Uterus (tissue), 4 donors: ENCODE measurements at places on chromosomes 1 and 21. TPM values are rescaled to one million over a fixed set of nuclear protein-coding genes. Genes with fewer than 3 reads are reported as not detected.

- no peak for DNase-seq
Observed at GRCh38 chr21:34522284-34522683, 10.3 kb upstream of the KCNE1 start.

- DNase-seq, result no peak
Observed at GRCh38 chr1:71399594-71399993, 318.8 kb upstream of the ZRANB2 start.

DNA sequence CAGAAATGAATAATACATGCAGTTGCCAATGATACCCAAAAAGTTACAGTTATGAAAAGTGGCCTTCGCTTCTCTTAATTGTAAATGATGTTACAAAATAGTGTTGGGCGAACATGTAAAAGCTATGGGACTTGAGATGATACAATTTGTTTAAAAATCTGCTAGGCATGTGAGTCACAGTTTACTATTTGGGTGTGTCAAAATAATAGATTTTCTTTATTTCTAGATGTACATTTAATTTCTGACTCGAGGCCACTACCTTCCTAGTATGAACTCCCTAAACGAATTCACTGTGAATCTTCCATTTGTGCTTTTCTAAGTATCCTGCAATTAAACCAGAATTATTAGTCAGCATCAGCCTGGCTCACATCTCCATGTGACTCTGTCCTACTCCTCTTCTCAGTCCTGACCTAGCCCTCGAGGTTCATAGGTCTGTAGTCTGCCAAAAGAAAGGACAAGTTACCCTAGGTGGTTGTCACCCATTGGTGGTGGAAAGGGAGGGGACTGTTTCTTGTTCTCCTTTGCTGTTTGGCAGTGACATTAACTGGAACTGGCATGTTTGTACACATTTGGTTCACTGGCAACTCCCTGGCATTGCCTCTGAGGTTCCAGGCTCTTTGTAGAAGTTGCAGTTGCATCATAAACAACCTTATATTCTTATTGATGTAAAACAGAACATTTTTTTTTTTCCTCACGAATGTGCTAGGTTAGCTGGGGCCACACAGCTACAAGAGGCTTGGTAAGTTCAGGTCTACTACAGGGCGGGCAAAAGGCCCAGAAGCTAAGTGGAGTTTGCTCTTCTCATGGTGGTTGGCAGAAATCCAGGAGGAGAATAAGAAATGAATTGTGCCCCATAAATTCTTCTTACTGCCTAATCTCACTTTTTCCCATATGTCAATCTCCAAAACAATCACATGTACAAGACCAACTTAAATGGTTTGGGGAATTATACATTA lies 746.5 kb upstream of the ADAMTS5 start:
- no peak for DNase-seq

GRCh38 chr21:32459972-32460371 lies 47.5 kb downstream of the EVA1C start:
- DNase-seq, result no peak

DNA sequence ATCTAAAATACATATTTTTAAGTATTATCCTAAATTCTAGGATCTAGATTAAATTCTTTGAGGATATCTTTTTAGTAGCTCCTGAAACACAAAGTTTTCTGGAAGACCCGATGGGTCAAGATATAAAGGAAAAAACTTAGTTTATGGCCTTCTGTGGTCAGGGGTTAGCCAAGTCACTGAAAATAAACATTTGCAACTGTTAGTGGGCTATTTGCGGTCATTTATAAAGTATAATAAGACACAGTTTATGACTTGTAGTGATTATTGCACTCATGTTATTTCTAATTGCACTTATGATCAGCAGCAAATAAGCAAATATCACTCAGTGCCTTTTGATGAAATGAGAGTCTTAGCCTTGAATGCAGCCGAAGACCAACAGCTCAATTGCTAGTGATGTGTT lies 183.3 kb downstream of the NFIA start:
- no peak for DNase-seq

- DNase-seq, result no peak
Observed at GRCh38 chr1:184497959-184498723, 111.3 kb downstream of the C1orf21 start.

DNA sequence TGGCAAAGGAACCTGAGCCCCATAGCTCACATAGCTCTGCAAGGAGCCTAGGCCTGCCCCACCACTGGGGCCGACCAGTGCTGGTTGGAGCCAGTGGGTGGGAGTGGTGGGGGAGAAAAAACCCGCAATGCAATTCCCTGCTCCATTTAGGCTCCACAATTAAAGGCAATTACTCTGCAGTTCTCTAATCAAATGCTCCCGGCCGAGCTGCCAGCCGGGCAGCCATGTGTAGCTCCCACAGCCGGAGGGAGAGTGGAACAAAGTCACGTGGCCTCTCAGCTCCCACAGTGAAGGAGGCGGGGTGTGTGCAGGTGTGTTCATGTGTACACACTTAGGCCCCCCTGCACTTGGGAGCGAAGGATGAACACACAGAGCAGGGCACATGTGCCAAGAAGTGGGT lies 81.6 kb downstream of the KIRREL1 start:
- no peak for DNase-seq

- DNase-seq, result no peak
Observed at GRCh38 chr21:22703521-22703920, 1705.3 kb downstream of the NCAM2 start.

DNA sequence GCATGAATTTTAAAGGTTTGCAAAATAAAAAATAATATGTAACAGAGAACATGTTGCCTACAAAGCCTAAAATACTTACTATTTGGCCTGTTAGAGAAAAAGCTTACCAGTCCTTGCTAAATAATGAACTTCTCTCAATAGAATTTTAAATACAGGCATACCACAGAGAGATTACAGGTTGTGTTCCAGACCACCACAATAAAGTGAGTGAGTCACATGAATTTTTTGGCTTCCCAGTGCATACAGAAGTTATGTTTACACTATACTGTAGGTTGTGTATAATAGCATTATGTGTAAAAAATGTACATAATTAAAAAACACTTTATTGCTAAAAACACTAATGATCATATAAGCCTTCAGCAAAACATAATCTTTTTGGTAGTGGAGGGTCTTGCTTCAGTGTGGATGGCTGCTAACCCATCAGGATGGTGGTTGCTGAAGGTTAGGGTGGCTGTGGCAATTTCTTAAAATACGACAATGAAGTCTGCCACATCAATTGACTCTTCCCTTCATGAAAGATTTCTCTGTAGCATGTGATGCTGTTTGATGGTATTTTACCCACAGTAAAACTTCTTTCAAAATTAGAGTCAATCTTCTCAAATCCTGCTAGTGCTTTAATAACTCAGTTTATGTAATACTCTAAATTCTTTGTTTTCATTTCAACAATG lies 48.6 kb downstream of the SCYL3 start:
- no peak for DNase-seq

DNA sequence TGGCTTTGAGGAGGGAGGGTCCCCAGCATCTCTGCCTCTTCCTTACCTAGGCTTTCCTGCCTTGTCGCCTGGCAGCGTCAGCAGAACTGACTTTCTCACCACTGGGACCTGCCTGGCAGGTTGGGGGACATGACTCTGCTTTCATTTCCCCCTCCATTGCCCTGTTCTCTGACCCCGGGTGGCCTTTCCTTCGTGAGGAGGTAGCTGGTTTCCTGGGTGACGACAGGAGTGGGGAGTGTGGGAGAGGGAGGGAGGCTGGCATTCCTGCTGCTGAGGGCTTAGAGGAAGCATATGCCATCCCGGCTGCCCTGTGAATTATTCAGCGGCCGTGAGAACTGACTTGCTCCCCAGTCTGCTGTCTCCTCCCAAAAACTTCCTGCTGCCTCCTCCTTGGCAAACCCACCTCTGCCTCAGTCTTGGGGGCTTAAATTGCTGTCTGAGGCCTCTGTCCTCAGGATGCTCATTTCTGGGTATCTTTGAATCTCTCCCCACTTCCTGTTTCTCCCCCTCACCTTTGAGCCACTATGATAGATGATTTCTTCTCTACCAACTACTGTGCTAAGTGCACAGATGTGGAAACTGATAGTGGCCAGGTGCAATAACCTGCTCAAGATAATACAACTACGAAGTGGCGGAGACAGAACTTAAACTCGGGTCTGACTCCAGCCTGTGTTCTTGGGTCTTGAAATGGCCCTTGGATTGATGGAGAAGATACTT lies 182.0 kb upstream of the CSF3R start:
- no peak for DNase-seq

GRCh38 chr1:160046494-160047110 lies 14.8 kb upstream of the PIGM start:
- DNase-seq, result peak; percentile 51

Gene SLC9C2
- total RNA-seq, result 0.83 TPM

DNA sequence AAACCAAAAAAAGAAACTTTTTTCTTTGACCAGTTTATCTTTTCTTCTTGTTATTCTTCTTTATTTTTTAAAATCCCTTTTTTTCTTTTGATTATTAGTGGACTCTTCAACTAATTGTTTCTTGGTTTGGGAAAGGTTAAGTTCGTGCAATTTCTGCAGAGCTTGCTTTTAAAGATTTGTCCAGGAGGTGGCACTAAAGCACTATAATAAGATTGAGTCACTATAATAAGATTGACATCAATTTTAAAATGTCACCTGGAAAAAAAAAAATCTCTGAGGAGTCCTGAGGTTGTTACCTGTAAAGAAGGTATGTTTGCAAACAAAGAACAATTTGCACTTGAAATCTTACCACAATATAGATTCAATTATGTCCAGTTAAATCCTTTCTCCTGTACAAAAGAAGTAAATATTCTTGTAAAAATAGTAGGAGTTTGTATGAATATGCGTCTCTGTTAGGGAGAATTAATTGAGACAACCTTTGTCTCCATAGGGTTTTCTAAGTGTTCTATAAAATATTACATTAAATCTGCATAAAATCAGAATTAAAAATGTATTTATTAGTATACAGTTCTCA lies 166.7 kb downstream of the ADGRL4 start:
- no peak for DNase-seq

DNA sequence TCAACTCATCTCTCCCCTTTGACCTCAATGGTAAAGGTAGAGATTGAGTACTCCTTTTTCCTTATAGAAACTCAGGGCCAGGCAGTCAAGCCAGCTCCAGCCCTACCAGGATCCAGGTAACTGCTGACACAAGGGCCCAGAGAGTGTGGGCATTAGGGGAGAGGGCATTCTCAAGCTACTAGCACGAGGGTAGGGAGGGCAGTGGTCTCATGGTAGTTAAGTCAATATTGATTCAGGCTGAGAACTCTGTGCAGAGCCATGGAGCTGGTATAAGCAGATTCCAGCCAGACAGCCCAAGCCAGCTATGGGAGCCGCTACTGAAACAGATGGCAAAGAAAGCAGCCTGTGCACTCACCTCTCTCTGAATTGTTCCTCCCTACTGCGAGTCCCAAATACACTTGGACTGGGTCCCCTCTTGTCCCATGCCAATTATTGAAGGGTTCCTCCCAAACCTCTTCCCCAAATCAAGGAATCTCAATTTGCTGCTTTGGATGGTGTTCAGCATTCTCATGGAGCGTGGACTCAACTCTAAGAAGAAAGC lies 2.8 kb downstream of the PI4KB start:
- no peak for DNase-seq

- DNase-seq, result no peak
Observed at GRCh38 chr1:28064064-28064463, 24.3 kb downstream of the EYA3 start.

Gene LCE3D
- not detected for total RNA-seq

DNA sequence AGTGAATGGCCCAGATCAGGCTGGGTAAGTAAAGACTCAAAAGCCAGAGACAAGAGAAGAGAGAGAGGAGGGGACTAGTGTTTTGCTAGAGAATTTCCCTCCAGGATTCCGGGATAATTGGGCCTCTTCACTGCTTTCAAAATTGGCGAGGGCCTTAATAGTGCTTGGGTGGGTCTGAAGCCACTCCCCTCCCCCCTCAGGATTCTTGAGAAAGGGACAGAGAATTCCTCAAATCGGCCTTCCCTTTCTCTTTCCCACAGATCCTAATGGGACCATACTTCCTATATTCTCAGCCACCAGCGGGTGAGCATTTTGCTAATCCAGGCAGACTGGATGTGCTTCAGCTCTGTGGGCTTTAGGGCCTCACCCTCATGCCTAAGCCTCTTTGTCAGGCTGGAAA lies 11.9 kb downstream of the SFN start:
- DNase-seq, result no peak

- DNase-seq, result no peak
Observed at GRCh38 chr1:228358039-228358763, 48.4 kb downstream of the TRIM11 start.

- no peak for DNase-seq
Observed at GRCh38 chr1:114040273-114041015, 61.2 kb downstream of the OLFML3 start.

- DNase-seq, result no peak
Observed at GRCh38 chr1:111045033-111045722, 81.5 kb upstream of the LRIF1 start.

- DNase-seq, result no peak
Observed at GRCh38 chr21:34035619-34036354, 37.6 kb upstream of the MRPS6 start.

- DNase-seq, result no peak
Observed at GRCh38 chr1:200353232-200353631, 56.6 kb downstream of the ZNF281 start.

DNA sequence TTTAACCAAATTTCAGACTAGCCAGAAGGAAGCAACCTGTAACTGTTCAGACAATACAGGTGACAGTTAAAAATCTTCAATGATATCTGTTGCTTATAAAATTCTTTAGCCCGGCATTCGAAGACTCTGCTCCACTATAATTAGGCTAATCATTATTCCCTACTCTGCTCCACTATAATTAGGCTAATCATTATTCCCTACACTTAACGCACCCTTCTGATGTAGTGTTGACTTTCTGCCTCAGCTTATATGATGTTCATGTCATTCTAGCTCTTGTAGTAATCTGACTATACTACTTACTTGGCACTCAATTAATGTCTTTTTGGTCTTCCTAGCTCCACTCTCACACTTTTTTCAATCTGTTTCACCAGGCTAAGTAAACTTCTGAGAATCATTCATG lies 13.3 kb downstream of the TESK2 start:
- no peak for DNase-seq

GRCh38 chr1:161731981-161732718 lies 10.8 kb downstream of the FCRLB start:
- no peak for DNase-seq

DNA sequence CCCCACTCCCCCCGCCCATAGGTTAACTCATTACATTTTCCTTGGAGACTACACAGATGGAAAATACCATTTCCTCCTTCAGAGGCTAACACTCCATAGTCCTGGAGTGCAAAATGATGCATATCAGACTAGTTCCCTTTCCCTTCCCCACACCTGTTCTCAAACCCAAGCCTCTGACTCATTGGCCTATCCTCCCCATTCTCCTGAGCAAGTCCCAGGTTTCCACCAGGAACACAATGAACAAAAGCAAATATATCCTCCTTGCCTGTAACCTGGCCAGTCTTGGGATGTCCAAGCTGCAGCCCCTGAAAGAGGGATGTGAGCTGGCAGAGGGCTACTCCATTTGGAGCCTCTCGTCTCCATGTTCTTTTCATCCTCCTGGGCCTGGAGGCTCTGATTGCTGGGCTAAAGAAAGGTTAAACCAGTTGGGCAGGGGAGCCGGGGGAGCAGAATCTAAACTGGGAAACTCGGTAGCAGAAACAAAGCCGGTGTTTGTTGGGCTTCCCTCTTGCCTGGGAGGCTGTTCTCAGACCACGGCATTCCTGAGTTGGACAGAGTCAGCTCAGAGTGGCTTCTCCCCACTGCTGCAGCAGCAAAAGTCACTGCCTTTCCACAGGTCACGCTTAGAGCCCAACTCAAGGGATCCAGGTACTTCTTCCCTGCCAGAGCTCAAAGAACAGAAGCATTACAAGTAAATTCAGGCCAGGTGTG lies 13.9 kb downstream of the SSR2 start:
- no peak for DNase-seq

- DNase-seq, result no peak
Observed at GRCh38 chr1:88661951-88662699, 21.9 kb upstream of the PKN2 start.

Gene SLC30A1
- 25.0 TPM for total RNA-seq

Gene B3GALNT2
- total RNA-seq, result 4.4 TPM

Gene OR2T34
- total RNA-seq, result not detected
